PC-3 (cell line): ENCODE measurements at places on chromosomes 12 and 14.

GRCh38 chr14:68630081-68630571 lies 162.7 kb downstream of the ZFP36L1 start:
- DNase-seq, result no peak

GRCh38 chr12:132218527-132218875 lies 74.2 kb downstream of the NOC4L start:
- DNase-seq, result no peak

GRCh38 chr12:45458854-45459807 lies 243.2 kb downstream of the ANO6 start:
- peak; percentile 24 for DNase-seq

- no peak for DNase-seq
Measured at GRCh38 chr12:92876496-92876895, 52.6 kb downstream of the EEA1 start.

DNA sequence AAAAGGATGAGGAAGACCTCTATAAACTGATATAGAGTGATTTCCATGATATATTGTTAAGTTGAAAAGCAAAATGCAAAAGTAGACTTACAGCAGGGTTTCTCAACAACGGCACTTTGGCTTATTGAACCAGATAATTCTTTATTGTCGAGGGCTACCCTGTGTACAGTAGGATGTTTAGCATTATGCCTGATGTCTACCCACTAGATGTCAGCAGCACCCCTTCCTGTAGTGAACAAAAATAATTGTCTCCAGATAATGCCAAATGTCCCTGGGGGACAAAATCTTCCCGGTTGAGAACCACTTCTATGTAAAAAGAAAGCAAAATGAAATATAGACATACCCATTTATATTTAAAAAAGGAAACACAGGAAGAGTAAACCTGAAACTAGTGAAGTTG lies 32.4 kb downstream of the ABCD2 start:
- peak; percentile 45 for DNase-seq

- peak; percentile 82 for DNase-seq
Measured at GRCh38 chr12:26648584-26648983, 184.4 kb downstream of the ITPR2 start.

- DNase-seq, result no peak
Measured at GRCh38 chr12:7612851-7613250, 52.9 kb downstream of the APOBEC1 start.

DNA sequence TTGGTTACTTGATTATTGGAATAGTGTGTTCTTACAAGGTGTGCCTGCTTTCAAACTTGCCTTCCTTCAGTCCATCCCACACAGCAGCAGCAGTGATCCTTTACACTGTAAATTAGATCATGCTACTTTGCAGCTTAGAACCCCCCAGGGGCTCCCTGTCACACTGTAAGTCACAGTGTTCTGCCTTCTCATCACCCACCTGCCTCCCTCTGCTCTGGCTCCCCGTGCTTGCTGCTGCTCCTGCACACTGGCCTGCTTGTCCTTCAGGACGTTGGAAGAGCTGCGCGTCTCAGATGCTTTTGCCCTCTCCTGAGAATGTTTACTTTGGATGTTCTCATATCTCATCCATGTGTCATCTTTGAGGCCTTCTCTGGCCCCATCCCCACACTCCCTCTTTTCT lies 27.3 kb downstream of the ZC3H14 start:
- no peak for DNase-seq

DNA sequence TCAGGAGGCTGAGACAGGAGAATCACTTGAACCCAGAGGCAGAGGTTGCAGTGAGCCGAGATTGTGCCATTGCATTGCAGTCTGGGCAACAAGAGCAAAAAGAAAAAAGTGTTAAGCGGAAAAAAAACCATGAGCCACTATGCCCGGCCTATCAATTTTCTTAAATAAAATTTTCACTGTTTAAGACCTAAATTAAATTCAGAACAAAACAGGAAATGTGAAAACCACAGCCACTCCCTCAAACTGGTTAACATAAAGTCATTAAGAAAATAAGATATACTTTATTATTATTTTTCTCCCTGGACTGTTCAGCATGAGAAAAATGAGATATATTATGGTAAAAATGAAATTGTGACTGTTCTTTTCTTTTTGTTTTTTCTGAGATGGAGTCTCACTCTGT lies 44.6 kb upstream of the GCH1 start:
- DNase-seq, result no peak

DNA sequence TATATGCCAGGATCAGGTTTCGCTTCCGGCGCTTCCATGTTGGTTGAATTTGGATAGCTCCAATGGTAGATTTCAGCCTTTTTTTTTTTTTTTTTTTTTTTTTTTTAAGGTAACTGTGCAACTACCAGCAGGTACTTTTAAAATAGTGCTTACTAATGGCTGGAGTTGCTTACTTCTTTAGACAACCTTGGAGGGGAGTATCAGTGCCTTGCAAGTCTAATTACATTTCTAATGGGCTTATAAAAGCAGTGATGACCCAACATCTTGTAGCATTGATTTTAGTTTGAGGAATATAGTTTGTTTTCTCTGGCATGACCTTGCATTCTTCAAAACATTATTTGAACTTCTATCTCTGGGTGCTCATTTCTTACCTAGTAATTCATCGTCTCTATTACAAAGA lies 1.1 kb downstream of the EIF4B start:
- DNase-seq, result no peak

- DNase-seq, result no peak
Measured at GRCh38 chr12:84712747-84713146, 199.9 kb downstream of the SLC6A15 start.

DNA sequence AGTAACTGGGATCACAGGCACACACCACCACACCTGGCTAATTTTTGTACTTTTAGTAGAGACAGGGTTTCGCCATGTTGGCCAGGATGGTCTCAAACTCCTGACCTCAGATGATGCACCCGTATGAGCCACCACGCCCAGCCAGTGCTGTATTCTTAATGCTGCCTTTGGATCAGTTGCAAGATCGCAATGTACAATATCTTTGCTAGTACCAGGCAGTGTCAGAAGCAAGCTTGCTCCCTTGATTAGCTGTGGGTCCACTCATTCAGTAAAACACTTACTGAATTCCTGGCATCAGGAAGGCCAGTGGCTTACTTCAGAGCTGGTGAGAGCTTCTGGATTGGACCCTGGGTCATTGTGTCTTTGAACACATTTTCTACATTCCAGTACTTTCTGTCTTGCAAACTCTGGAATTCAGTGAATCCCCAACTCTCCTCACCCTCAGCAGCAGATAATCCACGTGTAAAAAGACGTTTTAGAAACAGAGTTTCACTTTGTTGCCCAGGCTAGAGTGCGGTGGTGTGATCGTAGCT lies 1183.7 kb downstream of the AACS start:
- no peak for DNase-seq

GRCh38 chr12:122874081-122874480 lies 21.8 kb downstream of the VPS37B start:
- no peak for DNase-seq

GRCh38 chr12:19402211-19402610 lies 37.1 kb upstream of the AEBP2 start:
- no peak for DNase-seq

- no peak for DNase-seq
Measured at GRCh38 chr12:132049876-132050275, 94.2 kb downstream of the DDX51 start.

DNA sequence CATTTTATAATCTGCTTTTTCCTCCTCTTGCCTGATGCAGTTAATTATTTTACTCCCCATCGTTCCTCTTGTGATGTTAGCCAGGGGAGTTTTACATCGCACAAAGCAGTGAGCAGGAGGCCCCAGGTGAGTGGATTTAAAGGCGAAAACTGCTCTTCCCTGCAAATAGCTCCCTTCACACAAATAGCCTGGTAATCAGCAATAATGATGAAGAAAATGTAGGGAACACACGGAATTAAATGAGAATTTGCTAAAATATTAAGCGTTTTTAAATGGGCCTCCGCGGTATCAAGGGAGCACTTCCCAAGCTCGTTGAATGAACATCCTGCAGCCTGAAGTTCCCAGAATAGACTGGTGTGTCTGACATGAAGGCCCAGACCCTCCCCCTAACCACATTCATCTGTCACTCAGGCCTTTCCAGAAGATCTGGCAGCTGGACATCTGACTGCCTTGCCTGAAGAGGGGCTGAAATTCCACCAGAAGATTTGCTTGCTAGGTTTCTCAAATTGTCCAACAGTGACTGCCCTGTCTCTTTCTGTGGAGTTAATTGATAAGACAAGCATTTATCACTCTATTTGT lies 127.2 kb downstream of the CCDC60 start:
- DNase-seq, result no peak

DNA sequence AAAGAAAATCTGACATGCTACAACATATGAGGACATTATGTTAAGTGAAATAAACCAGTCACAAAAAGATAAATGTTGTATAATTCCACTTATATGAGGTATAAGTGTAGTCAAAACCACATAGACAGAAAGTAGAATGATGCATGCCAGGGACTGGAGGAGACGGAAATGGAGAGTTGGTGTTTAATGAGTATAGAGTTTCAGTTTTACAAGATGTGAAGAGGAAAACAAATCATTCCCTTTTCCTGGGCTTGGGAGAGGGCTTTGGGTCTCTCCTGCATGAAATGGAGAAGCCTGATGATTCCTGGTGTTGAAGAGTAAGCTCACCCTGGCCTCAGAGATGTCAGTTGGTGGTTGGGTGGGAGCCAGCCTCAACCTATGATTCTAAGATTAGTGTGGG lies 158.4 kb upstream of the PLXNC1 start:
- peak; percentile 25 for DNase-seq

- DNase-seq, result peak; percentile 87
Measured at GRCh38 chr14:37172024-37172869, at the start of gene SLC25A21. SLC25A21 (minus strand) TSS chr14:37172606.

DNA sequence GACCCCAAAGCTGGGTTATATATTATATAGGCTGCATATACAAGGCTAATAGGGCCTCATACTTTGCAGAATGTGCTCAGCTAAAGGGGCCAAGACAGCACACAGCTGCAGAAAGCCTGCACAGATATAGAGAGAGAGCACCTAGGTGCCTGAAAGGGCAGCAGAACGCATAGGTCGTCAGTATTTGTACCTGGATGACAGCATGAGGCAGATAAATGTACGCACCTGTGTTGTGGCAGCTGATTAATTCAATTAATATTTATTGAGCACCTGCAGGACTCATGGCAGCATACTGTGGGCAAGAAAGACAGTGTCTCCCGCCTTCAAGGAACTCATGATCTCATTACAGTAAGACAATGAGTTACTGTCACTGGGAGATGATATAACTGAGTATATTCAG lies 33.4 kb downstream of the SPTB start:
- DNase-seq, result no peak

DNA sequence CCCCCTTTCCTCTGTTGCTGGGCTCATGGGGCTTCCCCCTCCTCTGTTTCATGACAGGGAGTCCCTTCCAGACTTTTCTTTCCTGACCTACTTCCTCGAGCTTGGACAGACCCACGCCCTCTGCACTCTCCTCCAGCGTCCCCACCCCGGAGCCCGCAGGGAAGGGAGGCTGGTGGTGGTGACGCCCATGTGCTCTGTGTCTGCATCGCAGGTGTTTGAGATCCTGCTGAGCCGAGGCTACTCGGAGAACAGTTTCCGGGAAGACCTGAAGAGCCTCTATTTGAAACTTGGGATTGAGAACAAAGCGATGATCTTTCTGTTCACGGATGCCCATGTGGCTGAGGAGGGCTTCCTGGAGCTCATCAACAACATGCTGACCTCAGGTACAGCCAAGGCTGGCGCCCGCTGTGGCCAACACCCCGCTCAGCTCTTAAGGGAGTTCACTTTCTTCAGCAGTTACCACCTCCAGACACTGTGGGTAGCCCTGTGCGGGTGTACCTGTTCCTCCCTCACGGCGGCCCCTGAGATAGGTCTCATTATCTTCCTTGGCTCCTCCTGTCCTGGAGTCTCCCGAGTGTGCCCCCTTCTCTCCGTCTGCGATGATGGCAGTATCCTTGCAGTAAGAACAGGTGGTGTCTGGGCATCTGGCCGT lies 85.6 kb downstream of the CCDC92 start:
- no peak for DNase-seq

DNA sequence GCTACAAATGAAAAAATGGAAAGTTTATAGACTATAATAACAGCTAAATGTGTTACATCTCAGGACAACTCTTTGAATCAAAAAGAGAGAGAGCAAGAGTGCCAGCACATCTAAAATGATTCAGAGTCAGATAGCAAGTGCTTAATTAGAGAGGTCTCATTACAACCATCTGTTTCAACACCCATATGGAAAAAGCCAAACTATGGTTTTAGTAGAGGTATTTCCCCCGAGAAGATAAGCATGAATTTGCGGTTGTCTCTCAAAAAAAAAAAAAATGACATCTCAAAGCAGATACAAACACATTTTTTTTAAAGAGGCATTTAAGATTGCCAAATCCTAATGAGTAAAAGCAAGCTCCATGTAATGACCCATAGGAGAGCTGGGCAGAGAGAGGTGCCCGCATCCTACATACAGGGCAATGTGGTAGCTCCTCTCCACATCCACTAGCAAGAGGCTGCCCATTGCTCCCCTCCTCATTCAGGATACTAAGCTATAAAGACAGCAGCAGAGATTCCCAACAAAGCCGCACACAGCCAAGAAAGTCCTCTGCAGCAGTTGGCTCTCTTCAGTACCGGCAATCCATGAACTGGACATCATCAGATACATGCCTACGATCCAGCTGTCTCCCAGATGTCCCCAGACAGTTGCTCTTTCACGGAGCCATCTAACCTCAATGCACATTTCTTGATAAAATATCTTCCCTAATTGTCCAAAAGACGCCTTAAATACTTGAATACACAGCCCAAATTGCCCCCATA lies 100.4 kb downstream of the EFCAB11 start:
- no peak for DNase-seq

DNA sequence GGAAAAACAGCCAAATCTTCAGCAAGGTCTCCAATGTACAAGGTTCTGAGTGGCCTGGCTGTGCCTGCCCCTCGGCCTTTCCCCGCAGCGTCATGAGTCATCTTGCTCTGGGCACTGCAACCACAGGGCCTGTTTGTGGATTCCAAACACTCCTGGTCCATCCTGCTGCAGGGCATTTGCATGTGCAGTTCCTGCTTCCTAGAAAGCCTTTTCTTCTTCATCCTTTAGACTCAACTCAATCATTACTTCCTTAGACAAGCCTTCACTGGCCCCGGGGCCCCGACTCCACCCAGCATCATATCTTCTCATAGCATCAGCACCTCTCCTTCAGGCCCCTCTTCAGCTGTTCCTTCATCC lies 101.8 kb upstream of the EGLN3 start:
- DNase-seq, result peak; percentile 68

GRCh38 chr14:23045419-23046357 lies 3.7 kb downstream of the PSMB11 start:
- no peak for DNase-seq

DNA sequence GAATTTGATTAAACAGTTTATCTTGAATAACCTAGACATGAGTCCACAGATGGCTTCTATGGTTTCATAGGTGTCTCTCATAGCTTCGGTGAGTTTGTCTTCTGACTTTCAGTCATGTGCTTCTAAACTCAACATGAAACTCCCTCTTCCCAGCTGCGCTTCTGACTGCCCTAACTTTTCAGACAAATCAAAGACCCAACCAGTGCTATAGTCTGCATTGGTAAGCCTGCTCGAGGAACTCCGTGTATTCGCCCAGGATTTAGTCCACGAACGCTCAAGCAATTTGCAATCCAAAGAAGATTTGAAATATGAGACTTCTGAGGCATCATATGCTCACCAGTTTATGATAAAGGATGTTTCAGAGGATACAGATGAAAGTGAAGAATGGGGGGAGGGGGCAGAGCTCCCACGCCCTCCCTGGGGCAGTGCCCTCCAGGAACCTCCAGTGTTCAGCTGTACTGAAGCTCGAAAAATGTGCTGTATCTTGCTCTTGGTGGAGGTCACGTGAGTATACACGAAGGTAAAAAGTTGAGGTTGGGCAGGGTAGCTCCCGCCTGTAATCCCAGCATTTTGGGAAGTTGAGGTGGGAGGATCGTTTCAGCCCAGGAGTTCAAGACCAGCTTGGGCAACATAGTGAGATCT lies 5.2 kb upstream of the RILPL2 start:
- DNase-seq, result no peak

- no peak for DNase-seq
Measured at GRCh38 chr12:95446506-95446900, 27.4 kb upstream of the METAP2 start.
